DMS79 treated with DMSO at 0.1 percent for 48 hours (cell line): ENCODE measurements at places on chromosomes 11 and 22.

GRCh38 chr22:43448048-43448447, 36.2 kb downstream of the MPPED1 start:
- DNase-seq = no peak

GRCh38 chr11:102882389-102883024, 7.7 kb upstream of the MMP12 start:
- DNase-seq = no peak

DNA sequence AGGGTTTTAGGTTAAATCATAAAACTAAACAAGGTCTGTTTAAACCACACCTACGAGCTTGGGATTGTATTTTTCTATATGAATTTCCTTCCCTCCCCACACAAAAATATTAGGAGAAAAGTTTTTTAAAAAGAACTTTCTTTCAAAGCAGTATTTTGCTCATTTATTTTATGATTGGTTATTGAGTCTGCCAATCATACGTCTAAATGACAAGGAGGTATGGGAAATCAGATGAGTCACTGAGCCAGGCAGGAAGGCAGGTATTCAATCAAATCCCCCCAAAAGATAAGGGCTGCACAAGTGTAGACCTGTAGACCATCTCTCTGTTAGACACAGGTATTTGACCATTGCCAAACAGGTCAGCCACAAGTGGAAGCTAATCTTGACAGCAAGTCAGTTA, 440.1 kb upstream of the CCDC90B start:
- no peak for DNase-seq

DNA sequence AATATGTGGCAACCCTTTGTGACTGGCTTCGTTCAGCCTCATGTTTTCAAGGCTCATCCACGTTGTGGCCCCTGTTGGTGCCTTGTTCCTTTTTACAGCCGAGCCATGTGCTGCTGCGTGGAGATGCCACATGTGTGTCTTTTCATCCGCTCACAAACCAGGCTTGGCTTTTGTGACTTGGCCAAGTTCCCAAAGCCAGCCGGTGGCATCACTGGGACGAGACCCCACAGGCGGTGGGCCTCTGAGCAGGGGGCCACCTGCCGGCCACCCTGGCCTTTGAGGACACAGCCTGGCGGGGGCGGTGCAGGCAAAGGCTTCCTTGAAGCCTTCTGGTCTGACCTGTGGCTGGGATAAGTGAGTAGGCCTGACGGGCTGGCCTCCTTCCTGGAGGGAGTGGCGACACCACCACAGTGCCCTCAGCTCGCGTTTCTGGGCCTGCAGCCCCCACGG, 10.5 kb downstream of the GRK2 start:
- DNase-seq = no peak

DNA sequence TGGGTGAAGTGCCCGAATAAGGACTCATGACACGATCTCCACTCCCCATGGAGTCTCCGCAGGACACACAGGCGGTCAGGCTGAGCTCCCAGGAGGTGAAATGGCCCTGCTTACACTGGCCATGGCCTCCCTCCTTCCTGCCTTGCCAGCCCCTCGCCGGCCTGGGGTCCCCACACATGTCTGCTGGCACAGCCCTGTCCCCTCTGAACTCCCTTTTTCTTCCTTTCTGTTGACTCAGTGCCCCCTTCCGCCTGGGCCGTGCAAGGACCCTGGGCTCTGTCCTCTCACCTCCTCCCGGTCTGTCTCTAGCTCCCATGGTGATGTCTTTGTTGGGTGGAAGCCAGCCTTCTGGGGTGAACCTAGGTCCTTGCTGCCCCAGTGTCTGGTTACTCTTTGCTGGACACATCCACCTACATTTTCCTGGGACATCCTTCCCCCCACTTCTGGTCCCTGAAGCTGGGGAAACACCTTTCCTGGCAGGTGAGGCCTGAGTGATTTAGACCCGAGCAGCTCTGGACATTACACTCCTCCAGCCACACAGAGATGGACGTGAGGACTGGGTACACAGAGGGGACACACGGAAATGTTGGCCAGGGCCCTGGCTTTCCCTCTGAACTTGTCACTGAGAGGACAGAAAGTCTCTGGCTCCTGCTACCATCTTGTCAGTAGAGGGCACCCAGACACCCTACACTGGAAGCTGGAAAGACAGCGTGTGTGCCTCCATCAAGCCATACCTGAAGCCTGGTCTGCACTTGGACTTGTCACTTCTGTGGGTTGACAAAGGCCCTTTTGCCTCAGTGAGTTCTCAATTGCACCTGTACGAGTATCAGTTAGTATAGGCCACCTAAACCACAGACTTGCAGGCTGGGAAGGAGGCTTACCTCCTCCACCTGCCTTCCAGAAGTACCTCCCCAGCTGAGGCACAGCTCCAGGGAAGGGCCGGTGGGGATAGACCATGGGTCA, 864.3 kb downstream of the TBC1D22A start:
- DNase-seq = no peak

DNA sequence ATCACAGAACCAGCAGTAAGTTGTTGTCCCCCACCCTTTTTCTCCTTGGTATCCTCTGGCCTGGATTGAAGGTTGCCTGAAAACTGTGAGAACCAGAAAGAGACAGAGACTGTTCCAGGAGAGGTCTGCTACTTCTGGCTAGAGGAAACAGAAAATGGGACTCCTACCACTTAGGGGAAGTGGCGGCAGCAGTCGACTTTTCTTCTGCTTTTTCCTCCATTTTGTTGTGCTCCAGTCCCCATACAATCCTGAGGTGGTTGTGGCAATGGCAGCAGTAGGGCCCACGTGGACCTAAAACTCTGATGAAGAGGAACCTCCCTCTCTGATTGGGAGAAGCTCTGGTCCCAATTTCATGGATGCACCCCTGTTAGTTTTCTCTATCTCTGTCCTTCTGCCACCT, 76.0 kb upstream of the SORL1 start:
- no peak for DNase-seq

DNA sequence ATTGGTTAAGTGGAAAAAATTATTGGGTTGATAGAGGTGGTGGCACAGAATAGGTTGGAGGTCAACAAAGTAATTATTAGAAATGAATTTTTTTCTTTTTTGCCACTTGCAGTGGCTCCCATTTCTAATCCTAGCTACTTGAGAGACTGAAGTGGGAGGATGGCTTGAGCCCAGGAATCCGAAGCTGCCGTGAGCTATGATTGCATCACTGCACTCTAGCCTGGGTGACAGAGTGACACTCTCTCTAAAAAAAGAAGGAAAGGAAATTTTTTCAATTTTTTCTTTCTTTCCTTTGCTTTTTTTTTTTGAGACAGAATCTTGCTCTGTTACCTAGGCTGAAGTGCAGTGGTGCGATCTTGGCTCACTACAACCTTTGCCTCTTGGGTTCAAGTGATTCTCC, 2.2 kb upstream of the BCO2 start:
- no peak for DNase-seq

GRCh38 chr11:93492464-93493251, 50.5 kb downstream of the SMCO4 start:
- DNase-seq = no peak

GRCh38 chr11:103903621-103904323, 132.7 kb upstream of the DDI1 start:
- no peak for DNase-seq

DNA sequence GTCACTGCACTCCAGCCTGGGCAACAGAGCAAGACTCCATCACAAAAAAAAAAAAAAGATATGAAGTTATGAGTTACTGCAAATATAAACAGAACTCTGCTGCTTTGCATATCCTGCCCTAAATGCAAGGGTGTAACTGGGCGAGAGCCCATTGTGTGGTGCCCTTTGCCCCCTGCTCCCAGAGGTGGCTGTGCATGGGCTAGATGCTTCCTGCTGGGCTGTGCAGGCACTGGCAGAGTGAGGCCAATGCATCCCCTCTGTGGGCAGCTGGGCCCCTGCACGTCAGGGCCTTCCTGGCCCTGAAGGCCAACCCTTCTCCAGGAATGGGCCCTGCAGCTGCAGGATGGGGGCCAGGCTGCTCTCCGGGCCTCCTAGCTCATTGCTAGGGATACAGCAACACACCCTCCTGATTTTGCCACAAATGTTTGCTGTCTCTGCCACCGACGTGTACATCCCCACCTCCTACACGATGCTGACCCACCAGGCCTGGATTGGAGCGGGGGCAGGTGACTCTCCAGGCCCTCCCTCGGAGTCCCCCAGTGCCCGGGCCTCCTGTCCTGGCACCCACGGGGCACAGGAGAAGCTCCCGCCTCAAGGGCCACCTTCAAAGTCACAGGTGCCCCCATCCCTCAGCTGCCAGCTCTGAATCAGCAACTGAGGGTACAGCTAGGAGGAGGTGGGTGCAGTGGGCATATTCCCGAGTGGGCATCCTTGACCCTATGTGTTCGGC, 40.7 kb upstream of the COMT start:
- DNase-seq = no peak

- no peak for DNase-seq
Observed at GRCh38 chr11:128775468-128775867, 81.6 kb downstream of the FLI1 start.
